ENCODE measurements at places on chromosomes 7 and 10.

GRCh38 chr7:141359740-141360415 is 191.3 kb upstream of the AGK start:
- no peak for DNase-seq

GRCh38 chr7:75931680-75932079 is 16.7 kb downstream of the POR start:
- no peak for DNase-seq

GRCh38 chr10:80700760-80701444 is 163.2 kb downstream of the SH2D4B start:
- no peak for DNase-seq

- DNase-seq, result no peak
These were observed 655.9 kb upstream of the IGFBP3 start for GRCh38 chr7:46576950-46577349.

DNA sequence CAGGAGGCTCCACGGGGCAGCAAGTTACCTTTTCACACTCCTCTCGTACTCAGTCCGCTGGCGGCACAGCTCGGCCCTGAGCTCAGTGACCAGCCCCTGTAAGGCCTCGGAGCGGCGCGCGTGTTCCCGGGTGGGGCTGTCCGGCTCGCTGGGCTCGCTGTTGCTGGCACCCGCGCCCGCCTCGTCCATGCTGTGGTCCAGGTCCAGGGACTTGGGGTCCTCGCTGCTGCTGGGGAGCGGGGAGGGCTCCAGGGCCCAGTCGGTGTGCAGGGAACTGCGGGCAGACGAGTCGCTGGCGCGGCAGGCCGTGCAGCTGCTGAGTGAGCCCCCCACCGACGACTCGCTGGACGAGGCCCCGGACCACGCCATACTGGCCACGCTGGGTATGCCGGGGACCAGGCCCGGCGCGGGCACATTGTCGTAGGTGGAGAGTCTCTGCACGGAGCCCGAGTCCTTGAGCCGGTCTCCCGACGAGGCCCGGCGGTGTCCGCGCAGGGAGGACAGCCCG is 143.8 kb downstream of the MAPK8 start:
- no peak for DNase-seq

DNA sequence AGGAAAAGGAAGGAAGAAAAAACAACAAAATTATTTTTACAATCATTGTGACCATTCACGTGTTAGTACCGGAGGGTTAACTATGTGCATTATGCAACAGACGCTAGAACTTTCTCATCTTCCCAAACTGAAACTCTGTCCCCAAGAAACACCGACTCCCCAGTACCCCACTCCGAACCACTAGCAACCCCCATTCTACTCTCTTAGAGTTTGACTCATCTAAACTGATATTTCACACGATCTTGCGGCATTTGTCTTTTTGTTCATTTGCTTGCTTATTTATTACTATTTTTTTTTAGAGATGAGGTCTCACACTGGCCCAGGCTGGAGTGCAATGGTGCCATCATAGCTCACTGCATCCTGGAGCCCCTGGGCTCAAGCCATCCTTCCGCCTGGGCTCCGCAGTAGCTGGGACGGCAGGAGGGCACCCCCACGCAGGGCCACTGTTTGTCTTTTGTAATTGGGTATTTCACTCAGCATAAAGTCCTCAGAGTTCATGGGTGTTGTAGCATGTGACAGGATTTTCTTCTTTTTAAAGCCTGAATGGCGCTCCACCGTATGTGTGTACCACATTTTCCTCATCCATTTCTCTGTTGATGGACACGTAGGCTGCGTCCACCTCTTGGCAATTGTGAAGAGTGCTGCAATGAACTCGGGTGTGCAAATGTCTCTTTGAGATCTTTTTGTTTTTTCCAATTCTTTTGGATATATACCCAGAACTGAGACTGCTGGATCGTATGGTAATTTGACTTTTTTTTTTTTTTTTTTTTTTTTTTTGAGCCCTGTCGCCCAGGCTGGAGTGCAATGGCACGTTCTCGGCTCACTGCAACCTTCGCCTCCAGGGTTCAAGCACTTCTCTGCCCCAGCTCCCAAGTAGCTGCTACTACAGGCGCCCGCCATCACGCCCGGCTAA is 9.5 kb downstream of the MNX1 start:
- no peak for DNase-seq

DNA sequence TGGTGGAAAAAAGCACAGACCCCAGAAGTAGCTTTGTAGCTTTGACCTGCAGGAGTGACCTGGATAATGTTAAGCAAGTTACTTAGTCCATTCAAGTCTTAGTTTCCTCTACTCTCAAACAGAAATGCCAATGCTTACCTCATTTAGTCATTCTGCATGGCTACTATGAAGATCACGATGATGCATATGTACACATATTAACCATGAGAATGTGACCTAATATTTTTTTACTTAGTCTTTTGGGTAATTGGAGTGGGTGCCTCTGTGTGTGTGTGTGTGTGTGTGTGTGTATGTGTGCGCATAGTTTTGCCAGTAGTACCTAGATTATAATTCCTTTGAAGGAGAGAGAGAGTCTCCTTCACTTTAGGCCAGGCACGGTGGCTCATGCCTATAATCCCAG is 95.8 kb downstream of the NRP1 start:
- DNase-seq, result no peak

- no peak for DNase-seq
These were observed 63.1 kb downstream of the VWA2 start for GRCh38 chr10:114301951-114302710.

GRCh38 chr10:130363051-130363450 is 226.9 kb downstream of the GLRX3 start:
- DNase-seq, result no peak

GRCh38 chr10:43123361-43124093 is 14.7 kb upstream of the CSGALNACT2 start:
- no peak for DNase-seq

GRCh38 chr7:2048531-2048930 is 184.2 kb downstream of the MAD1L1 start:
- DNase-seq, result no peak

- no peak for DNase-seq
These were observed 337.8 kb downstream of the ELMO1 start for GRCh38 chr7:37110660-37111424.

- DNase-seq, result no peak
These were observed 12.1 kb upstream of the STK17A start for GRCh38 chr7:43570688-43571365.
